GM13976 (cell line): ENCODE measurements at places on chromosomes 4 and X.

GRCh38 chr4:40514497-40514951, 115.1 kb downstream of the RBM47 start:
- no peak for DNase-seq

DNA sequence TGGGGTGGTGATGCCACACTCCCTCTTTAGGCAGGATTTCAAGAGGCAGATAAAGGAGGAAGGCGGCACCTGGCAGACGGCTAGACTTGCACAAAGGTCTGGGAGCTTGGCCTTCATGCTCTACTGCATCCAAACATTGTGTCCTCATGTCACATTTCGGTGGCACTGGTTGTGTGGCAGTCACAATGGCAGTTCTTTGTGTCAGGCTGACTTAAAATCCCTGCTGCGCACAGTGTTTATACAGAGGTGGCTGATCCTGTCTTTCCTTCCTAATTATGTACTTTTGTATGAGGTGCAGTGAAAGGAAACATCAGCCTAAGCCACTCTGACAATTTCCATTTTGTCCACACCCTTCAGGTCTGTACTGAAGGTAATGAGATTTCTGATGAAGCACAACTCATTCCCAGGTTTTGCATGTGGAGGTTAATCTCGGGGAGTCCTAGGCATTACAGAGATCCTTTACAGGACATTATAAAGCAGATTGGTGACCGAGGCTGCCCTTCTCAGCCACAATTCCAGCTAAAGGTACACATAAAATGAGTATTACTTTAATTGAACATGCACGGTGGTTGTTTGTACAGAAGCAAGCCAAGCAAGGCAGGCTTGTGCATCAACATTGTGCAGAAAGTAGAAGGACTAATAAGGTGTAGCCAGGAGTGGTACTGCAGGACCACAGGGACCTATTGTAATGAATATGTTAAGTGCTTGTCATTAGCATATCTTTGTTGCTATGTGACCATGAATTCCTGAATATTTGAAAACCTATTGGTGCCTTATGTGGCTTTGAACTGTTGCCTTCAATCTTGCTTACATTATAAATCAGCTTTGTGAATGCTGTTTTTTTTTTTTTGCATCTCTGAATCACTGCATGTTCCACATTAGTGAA, 147.6 kb downstream of the STK32B start:
- no peak for DNase-seq

DNA sequence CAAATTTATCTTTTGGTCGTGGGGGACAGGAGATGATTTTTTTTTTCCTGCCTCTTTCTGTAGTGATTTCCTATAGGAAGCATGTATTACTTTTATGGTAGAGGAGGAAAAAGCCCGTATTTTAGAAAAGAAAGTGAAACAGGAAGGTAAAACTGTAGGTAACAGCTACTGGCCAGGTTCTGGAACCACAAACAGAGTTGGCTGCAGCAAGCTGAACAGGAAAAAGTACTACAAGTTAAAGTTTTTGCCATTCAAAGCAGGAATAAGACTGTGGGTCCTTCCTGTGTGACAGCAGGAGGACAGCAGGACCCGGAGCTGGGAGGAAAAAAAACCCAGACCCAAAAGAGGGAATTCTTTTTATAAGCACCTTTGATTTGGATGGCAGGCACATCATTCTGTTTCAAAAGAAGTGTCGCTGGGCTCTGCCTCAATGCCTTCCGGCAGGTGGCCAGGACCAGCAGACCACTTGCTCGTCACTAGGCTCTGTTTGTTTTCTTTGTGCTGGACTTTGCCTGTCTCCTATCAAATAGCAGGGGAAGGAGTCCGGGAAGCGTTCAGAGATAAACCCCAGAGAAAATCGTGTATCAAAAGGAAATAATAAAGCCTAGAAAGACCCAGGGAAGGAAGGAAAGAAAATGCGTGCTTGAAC, 277.9 kb downstream of the ADGRA3 start:
- DNase-seq: no peak

- no peak for DNase-seq
Observed at GRCh38 chr4:65089666-65090065, 580.6 kb downstream of the EPHA5 start.

GRCh38 chrX:7841084-7841805, 1.7 kb upstream of the VCX start:
- DNase-seq: no peak

DNA sequence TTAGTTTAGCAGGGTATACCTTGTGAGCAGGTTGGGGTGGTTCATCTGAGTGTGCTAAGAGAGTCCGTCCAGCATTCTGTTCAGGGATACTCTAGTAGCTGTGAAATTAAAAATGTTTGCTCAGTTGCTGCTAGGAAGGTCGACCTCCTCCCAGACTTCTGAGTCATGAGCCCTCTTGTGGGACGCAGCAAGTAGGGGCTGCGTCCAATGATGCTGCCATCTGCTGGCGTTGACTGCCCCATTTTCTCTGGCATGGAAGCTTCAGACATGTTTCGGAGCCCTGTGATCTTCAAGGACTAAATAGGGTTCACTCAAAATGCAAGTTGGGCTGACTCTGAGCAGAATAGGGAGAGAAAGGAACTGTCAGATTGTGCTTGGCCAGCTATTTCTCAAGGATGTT, 201.0 kb upstream of the ARSJ start:
- DNase-seq: no peak
